ENCODE measurements at places on chromosomes 3 and 15.

DNA sequence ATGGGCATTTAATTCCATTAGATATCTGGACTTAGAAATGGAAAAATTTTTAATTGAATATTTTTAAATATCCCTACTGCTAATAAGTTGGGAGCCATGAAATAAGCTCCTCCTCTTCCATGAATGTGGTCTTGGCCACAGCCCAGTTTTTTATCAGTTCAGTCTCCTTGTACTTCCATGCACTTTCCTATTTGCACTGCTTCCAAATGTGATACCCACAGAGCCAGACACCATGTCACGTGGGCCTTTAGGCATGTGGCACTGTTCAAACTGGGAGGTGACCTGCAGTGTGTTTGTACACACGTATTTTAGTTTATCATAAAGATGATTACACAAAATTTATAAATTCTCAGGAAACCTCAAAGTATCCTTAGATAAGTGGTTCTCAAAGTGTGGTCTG, 80.1 kb upstream of the DGKG start:
- DNase-seq, result no peak

DNA sequence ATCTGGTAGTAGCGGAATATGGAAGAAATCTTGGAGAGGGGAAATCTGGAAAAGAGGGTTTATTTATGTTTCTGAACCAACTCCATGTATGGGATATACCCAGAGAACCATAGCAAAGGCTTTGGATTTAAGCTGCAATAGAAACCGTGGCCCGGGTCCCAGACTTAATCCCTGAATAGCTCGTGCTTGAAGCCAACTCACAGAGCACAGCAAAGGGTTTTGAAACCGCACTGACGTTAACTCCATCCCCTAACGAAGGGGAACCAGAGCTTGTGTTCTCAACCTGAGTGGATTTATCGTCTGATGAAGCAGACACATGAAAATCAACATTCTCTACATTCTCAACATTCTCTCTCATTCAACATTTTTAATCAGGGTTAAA, 154.6 kb downstream of the APBA2 start:
- DNase-seq, result no peak

GRCh38 chr15:37490707-37491106, 390.4 kb upstream of the MEIS2 start:
- no peak for DNase-seq

GRCh38 chr3:149604125-149604875, 53.5 kb downstream of the WWTR1 start:
- no peak for DNase-seq

DNA sequence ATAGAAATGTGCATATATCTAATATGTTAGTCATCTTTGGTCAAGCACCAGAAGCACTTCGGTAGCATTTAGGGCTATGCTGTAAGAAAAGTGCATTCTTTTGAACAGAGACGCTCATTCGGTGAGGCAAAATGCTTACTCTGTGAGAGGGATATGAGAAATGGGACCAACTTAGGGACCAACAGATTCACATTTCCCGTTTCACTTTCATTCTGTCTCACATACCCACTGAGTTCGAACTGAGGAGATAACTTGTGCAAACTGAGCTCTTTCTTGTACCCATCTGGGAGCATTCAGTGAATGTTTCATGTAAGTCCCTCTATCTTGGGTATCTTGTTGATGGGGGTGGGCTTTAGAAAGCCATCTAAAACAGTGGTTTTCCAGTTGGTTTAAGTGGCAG, 135.3 kb downstream of the FEZF2 start:
- no peak for DNase-seq

- DNase-seq, result no peak
Measured at GRCh38 chr3:170809975-170810357, 60.0 kb downstream of the RPL22L1 start.

DNA sequence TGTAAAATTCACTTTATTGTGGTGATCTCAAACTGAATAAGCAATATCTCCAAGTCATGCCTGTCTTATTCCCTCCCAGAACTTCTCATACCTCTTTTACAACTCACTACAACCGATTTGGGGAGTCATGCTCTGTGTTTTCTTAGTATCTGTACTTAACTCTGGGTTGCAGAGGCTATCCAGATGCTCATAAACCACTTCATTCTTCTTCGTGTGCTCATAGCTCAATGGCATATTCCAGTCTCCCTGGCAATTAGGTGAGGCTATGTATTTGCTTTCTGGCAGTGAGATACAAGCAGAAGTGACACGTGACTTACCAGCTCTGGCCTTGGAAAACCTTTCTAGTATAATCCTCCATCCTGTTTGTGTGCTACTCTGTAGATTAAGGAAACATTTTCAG, 360.9 kb downstream of the ZNF385D start:
- DNase-seq, result no peak

DNA sequence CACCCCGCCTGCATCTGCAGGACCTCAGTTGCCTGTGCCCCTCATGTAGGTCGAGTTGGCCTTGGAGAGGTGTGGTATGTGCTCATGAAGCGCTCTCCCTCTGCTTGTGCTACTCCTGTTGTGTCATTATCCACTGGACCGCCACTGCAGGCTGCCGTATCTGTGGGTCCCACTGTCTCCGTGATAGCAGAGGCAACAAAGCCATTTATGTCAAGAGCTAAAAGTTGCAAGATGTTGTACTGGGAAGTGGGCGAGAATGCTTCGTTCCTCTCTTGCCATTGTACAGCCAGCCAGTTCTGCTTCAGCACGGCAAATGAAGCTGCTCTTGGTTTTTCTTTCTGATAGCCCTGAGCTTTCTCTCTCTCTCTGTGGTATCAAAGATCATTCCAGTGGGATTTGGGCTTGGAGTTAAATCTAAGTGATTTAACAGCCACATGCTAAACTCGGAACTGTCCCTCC, 89.0 kb downstream of the TMEM212 start:
- no peak for DNase-seq

DNA sequence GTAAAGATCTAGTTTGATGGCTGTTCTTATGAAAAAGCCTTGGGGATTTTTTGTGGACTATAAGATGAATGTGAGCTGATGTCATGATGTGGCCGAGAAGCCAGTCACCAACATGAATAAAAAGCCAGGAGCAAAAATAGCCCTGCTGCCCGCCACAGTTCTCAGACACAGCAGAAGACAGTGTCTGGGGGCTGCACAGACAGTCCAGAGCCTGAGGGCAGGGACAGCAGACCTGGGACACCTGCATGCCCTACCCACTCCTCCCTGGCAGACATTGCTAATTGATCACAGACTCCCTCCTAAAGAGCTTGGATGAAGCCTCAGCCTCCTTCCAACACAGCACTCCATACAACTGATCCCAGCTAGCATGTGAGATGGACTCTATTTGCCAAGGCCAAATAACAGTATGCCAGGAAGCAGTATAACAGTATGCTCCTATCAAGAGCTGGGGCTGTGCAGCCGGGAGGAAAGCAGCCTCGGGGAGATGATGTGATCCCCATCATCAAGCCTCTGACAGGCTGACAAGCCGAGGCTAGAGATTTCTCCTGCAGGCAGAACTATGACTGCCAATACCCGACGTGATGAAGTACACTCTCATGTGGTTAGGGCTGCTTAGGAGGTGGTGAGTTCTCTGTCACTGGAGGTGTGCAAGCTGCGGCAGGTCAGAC, 105.4 kb upstream of the RPL32 start:
- no peak for DNase-seq

- DNase-seq, result no peak
Measured at GRCh38 chr3:129346695-129347457, 68.2 kb downstream of the HMCES start.

GRCh38 chr15:100712226-100712625, 109.8 kb downstream of the ASB7 start:
- DNase-seq, result no peak

DNA sequence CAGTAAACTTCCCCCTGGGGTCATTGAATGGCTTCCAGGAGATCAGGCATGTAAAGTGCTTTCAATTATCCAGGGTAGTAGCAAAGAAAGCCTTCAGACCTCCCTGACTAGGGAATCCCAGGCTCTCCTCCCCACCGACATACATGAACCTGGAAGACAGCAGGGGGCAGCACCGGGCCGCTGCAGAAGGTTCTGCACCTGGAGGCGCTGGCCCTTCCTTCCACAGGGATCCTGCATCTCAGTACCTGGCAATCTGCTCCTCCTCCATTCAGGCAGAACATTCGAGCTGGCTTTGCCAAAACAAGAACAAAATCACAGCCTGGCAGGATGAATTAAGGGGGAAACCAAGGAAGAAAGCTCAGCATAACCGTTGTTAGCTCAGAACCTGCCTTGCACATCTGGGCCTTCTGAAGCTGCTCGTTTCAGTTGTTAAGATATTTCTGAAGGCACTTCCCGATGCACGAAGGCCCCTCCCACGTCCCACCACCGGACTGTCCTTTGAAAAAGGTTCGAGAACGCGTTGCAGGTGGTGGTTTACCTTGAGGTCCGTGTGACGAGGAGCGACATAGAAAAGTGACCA, 237.7 kb downstream of the SLCO3A1 start:
- DNase-seq, result no peak

- no peak for DNase-seq
Measured at GRCh38 chr3:142356818-142357217, 91.0 kb downstream of the XRN1 start.

DNA sequence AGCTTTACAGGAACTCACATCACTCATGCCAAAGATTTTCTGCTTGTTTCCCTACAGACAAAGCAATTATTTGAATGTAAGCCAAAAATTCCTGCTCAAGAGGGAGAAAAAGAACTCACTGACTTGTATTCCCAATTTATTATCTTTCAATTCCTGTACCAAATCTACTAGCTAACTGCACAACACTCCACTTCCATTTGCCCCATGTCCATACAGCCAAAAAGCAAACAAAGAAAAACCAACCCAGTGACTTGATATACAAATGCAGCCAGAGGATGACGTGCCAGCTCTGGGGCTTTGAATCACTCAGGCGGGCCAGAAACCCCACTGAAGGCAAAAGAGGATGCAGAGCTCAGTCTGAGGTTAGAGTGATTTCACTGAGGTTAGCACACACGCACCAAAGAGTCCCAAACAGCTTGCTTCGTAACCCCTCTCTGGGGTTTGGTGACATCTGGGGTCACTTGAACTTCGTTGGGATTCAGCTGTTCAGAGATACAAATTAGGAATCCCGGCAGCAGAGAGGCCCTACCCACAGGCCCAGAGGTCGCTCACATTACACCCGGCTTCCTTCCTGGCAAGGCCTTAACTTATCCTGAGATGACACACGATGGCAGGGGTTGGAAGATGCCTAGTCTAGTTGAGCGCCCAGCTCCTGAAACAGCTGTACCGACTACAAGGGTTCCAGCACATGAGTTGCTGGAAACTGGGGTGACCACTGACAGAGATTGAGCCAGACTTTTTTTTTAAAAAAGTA, 1.6 kb downstream of the RFTN1 start:
- DNase-seq, result peak; percentile 58

- no peak for DNase-seq
Measured at GRCh38 chr3:188915127-188915526, 256.6 kb upstream of the TPRG1 start.

- DNase-seq, result no peak
Measured at GRCh38 chr15:78929536-78930264, 15.1 kb downstream of the CTSH start.

DNA sequence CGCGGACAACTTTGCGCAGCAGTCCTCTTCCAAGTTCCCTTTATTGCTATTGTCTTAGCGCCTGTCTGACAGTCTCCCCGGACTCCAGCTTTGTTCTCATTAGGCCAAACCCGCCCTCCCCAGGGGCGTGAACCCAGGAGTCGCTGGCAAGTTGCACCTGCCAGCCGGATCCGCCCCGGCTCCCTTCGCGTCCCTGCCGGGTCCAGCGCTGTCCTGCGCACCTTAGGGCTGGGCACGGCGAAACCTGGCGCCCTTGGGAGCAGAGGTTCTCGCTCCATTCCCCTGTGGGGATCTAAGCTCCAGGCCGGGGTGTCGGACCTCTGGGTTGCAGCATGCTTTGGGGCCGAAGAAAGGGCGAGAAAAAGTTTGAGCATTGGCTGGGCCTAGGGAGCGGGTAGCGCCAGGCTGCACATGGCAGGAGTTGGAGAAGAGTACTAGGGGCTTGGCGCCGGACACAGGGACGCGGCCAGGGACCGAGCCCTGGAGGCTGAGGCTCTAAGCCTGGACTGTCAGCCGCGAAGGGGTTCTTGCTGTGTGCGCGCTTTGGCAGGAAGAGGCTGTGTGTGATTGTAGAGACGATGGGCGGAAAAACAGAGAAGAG, 335.1 kb upstream of the THRB start:
- DNase-seq, result no peak

DNA sequence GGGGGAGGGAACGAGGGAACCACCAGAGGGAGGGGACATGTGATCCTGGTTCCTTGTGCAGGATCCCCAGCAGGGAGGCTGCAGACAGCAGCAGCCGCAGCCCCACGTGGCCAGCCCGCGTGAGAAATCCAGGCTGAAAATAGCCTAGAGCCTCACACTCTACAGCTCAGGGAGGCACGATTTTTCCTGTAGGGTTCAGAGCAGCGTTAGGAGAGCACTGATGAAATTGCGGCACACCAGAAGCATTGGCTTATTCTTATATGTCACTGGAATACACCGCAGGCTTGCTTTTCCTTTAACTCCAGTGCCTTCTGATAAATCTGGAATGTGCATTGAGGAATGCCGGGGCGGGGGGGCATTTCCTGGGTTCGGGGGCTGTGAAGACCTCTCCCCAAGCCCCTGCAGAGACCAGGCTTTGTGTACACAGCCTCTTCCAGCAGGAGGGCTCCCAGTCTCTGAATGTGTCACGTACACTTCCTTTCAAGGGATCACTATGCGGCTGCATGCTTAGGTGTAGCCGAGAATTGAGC, 193.0 kb downstream of the ATP10A start:
- DNase-seq, result no peak

GRCh38 chr3:73955494-73956070, 330.8 kb upstream of the PDZRN3 start:
- DNase-seq, result no peak

GRCh38 chr3:124810970-124811369, 76.2 kb downstream of the ITGB5 start:
- no peak for DNase-seq

DNA sequence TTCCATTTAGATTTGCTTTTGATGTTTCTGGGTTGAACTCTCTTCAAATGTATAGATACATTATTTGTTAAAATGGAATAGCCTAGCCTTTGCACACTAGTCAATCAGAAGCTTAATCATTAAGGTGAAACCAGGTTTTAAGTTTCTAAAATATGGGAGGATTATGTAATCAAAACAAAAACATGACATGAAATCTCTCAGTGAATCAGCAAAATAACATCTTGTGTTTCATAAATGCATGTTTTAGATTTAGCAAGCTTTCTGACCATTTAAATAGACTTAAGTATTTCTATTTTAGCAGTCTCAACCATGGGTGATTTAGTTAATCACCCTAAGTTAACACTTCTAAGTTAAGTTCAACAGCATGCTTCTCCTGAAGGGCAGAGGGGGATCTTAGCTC, 11.3 kb downstream of the GTF2E1 start:
- no peak for DNase-seq

DNA sequence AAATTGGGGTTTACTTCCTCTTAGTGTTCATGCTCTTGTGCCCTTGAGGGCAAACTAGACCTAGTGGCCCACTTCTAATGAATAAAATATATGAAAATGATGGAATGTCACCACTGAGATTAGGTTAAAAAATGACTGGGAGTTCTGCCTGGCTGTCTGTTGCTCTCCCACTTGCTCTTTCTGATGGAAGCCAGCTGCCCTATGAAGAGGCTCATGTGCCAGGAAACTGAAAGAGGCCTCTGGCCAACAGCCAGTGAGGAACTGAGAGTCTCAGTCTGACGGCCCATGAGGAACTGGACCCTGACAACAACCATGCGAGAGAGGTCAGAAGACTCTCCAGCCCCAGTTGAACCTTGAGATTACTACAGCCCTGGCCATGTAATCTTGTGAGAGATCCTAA, 107.1 kb upstream of the FHIT start:
- no peak for DNase-seq
